ENCODE measurements at places on chromosomes 3 and 15.

DNA sequence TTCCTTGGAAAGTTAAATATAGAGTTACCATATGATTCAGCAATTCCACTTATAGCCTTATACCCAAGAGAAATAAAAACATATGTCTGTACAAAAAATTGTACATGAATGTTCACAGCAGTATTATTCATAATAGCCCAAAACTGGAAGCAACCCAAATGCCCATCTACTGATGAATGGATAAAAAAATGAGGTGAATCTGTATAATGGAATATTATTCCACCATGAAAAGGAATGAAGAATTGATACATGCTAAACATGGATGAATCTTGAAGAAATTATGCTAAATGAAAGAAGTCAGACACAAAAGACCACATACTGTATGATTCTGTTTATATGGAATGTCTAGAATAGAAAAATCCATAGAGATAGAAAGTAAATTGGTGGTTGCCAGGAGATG is 61.4 kb downstream of the TTC23 start:
- DNase-seq: no peak

- no peak for DNase-seq
These were observed 4.3 kb downstream of the ISL2 start for GRCh38 chr15:76340803-76341365.

- DNase-seq: no peak
These were observed 280.3 kb downstream of the ZPLD1 start for GRCh38 chr3:102715030-102715697.

GRCh38 chr3:178474526-178474925 is 61.7 kb upstream of the KCNMB2 start:
- no peak for DNase-seq

GRCh38 chr3:72343078-72343477 is 505.2 kb downstream of the SHQ1 start:
- DNase-seq: no peak

GRCh38 chr3:162147996-162148395 is 651.4 kb downstream of the OTOL1 start:
- DNase-seq: no peak

- DNase-seq: no peak
These were observed 58.2 kb downstream of the FMN1 start for GRCh38 chr15:33136353-33136752.

GRCh38 chr15:62737551-62737950 is 305.0 kb upstream of the TPM1 start:
- DNase-seq: no peak

DNA sequence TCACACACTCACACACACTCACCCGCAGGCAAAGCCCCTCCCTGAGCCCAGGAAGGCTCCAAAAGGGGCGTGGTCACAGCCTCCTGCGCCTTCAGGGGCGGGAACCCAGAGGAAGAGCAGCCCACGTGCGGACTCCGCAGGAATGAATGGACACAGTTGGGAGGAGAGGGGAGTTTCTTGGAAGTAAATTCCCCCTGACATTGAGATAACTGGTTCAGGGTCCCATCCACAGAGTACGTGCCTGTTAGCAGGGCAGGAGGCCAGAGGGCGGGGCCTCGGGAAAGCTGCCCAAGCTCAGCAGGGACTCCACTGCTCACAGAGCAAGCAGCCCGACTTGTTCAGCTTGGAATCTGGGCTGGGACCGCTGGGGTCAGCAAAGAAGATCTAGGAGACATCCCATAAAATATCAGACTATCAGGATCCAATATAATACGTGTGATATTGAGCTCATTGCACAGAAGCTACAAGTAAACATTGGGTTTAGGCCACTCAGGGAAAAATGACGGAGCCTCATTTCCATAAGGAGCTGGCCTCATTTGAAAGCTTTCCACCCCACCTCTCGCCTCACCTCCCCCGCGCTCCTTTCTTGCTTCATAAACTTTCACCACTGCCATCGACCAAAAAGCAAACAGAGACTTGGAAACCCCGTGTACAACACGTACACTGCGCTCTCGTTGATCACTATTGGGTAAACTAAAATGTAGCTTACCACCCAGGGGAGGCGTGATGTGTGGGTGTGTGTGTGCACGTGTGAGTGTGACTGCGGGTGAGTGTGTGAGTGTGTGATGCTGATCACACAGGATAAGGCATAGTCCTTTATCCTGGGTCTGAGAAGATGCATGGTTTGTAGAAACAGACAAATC is 36.0 kb downstream of the TM2D3 start:
- peak; percentile 46 for DNase-seq

- DNase-seq: no peak
These were observed 26.3 kb downstream of the KCNMB3 start for GRCh38 chr3:179224584-179224983.

GRCh38 chr3:10444511-10444910 is 60.9 kb downstream of the ATP2B2 start:
- no peak for DNase-seq

DNA sequence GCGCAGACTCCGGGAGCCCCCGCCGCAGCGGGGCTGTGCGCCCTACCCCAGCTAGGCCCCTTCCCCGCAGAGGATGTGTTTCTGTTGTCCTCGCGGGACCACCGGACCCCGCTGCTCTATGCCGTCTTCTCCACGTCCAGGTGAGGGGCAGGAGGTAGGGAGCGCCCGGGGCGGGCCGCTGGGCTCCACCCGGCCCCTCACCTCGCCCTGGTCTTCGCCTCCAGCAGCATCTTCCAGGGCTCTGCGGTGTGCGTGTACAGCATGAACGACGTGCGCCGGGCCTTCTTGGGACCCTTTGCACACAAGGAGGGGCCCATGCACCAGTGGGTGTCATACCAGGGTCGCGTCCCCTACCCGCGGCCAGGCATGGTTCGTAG is 4.7 kb downstream of the SEMA3B start:
- no peak for DNase-seq

GRCh38 chr3:189724356-189724755 is 93.2 kb downstream of the TP63 start:
- DNase-seq: no peak

GRCh38 chr3:21654662-21655061 is 96.3 kb downstream of the ZNF385D start:
- DNase-seq: no peak

GRCh38 chr3:119302697-119303551 is 8.7 kb downstream of the ARHGAP31 start:
- no peak for DNase-seq

GRCh38 chr3:43995547-43996378 is 245.9 kb upstream of the TOPAZ1 start:
- DNase-seq: no peak

- DNase-seq: no peak
These were observed 12.4 kb downstream of the PCCB start for GRCh38 chr3:136262559-136262958.

DNA sequence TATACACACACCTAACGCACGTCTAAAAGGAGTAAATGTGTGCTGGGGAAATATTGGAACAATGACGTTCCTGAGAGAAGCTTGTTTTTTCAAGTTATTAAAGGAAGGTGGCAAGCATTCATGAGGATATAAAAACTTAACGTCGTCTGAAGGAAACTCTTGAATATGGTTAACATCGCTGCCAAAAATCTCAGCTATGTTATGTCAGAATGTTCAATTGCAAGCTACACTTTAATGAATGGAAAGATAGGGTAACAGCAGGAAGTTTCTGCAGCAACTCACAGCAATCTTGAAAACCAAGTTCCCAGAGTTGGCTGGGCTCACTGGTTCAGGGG is 54.3 kb upstream of the MEF2A start:
- DNase-seq: no peak

DNA sequence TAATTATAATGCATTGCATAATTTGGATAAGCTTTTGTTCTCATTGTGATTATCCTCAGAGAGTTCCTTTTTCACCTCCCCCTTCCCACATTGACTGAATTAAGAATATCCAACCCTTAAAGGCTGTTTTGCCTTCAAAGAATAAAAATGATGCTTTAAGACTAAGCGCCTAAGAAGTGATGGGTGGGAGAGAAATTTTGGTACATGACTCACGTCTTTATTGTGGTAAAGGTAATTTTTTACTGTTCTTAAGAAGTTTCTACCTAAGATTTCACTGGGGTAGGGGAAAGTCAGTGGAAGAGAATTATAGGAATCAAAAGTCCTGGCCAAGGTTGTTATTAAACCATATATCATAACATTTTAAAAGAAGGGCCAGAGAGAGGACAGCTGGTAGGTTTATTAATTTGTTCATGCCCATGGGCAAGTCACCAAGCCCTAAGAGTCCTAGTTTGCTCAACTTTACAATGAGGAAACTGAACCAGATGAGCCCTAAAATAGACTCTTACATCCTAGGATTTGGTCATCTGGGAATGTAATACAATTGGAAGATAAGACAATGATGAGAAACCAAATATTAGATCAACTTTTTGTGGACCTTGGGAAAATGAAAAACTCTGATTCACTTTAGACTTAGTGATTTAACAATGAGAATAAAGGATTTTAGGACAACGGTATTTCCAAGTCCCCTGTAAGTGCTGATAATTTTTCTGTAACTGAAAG is 101.1 kb upstream of the RASGRP1 start:
- DNase-seq: no peak

GRCh38 chr15:34182942-34183341 is 27.0 kb downstream of the KATNBL1 start:
- DNase-seq: no peak

DNA sequence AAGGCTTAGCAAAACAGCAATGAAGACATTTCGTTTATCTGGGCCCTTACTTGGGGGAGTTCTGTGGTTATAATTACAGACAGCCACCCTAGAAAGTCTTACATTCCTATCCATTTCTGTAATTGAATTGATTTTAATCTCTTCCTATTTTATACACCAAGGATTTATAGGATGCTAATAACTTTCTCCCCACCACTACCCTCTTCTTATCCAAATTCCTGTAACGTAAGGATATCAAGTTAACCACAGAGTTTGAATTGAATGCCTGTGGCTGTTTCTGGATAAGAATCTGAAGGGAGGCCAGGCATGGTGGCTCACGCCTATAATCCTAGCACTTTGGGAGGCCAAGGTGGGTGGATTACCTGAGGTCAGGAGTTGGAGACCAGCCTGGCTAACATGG is 78.6 kb downstream of the MLH1 start:
- DNase-seq: no peak

DNA sequence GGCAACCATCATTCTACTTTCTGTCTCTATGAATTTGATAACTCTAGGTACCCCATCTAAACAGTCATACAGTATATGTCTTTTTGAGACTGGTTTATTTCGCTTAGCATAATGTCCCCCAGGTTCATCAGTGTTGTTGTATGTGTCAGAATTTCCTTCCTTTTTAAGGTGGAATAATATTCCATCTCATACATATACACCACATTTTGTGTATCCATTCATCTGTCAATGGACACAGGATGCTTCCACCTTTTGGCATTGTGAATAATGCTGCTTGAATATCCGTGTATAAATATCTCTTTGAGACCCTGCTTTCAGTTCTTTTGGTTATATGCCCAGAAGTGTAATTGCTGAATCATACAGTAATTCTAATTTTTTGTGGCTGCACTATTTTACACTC is 10.4 kb upstream of the ZFAND6 start:
- no peak for DNase-seq

DNA sequence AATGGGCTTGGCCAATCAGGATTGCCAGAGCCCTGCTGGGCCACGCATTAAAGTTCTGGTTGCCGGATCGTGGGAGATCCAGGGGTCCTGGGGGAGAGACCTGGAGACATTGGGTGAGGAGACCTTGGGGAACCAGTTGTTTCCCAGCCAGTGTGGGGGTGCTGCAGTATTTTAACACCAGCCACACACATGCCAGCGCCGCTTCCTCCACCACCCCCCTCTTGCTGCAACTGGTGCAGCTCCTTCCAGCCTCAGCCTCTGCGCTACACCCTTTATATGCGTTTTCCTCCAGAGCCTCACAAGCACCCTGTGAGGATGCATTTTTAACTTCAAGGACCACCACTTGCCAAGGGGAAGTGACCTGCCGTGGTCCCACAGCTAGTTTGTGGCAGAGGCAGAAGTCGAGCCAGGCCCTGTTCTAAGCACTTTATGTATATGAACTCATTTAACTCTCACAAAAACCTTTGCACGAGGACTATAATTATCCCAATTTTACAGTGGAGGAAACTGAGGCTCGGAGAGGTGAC is 29.4 kb upstream of the GRIP2 start:
- DNase-seq: no peak

DNA sequence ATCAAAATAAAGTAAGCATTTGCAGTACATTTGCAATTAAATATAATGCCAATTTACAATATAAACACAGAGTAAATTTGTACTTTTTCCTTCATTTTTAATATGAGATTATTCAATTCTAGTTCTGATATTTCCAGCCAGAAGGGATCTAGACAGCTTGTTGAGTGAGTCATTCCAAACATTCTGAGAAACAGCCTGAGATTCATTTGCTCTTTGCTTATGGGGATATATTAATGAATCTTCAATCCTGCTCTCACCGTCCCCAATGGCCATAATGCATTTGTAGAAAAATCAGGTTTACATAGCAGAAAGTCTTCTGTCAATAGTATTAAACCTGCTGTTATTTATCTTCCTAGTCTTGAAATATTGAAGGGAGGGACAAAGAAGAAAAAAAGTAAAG is 554.2 kb downstream of the TUSC7 start:
- DNase-seq: no peak

DNA sequence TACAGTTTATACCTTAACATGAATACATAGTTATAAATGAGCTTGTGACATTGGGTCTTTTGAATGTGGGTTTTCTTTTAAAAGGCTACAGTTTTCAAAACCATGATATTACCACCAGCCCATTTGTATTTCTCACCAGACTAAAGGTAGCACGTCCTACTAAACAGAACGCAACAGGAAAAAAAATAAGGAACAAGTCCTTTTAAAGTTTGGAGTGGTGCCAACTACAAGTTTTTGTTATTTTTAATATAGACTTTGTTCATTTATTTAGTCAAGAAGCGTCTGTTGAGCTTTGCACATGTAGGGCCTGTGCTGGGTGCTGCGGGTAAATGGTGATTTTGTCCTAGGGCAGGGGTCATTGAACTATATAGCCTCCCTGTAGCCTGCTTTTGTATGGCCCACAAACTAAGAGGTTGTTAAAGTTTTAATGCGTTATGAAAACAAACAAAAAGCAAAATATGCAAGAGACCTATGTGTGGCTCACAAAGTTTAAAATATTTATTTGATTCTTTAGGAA is 164.4 kb downstream of the GHSR start:
- DNase-seq: no peak

- no peak for DNase-seq
These were observed 227.1 kb downstream of the RPLP1 start for GRCh38 chr15:69679623-69680228.

DNA sequence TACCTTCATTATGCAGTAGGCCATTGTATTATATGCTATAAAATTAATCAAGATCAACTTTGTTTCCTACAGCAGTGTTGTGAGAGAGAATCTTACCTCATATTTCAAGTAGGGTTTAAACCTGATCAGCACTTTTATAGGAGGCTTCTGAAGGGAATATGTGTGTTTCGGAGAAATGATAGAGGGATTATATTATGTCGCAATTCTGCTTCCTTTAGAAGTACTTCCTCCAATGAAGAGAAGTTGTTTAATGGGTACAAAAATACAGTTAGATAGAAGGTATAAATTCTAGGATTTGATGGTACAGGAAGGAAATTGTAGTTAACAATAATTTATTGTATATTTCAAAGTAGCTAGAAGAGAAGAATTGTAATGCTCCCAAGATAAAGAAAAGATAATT is 54.9 kb downstream of the NSUN3 start:
- no peak for DNase-seq
